ENCODE measurements at places on chromosomes 6 and 20.
A peak's percentile ranks its signal among the peaks of the same experiment; 100 is the strongest.

GRCh38 chr20:64079273-64080012 is at the start of gene RGS19:
RGS19 (minus strand) TSS chr20:64079518; CDS start chr20:64076886, 2,632 bp downstream.
- no peak for DNase-seq

GRCh38 chr6:19261642-19262041 is 575.5 kb upstream of the ID4 start:
- DNase-seq, result no peak

GRCh38 chr20:61531553-61532345 is 279.7 kb downstream of the CDH4 start:
- no peak for DNase-seq

GRCh38 chr6:101783287-101783686 is 389.8 kb downstream of the GRIK2 start:
- no peak for DNase-seq

DNA sequence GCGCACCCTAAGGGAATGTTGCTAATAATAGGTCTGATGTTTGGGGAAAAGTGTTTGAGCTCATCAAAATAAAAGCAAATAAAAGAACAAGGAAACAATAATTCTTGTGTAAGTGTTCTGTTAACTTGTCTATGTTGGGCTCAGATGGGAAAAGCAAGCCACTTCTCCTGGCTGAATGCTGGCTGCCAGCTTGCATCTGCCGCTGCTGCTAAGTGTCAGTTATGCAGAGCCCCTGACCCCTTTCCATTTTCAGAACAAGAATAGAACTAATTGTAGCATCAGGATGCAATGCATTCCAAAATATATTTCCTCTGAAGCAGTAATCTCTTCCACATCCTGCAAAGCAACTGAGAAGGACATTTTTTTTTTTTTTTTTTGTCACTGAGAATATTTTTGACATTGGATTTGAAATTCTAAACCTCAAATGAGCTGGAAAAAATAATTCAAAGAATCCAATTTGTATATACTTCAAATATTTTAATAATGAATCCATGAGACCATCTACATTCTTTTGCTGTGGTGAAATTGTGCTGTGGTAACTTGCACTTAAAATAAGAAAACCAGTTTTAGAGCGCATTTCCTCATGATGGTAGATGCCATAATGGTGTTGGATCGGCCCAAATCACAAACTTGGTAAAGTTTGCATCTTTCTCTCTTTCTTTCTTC is 43.9 kb upstream of the DEK start:
- no peak for DNase-seq

GRCh38 chr20:47785311-47785853 is at the start of gene SULF2:
SULF2 (minus strand) TSS chr20:47785481; CDS start chr20:47757363, 28,118 bp downstream.
- no peak for DNase-seq

- DNase-seq, result no peak
Observed at GRCh38 chr6:37259191-37259590, 1.2 kb upstream of the TMEM217 start.

DNA sequence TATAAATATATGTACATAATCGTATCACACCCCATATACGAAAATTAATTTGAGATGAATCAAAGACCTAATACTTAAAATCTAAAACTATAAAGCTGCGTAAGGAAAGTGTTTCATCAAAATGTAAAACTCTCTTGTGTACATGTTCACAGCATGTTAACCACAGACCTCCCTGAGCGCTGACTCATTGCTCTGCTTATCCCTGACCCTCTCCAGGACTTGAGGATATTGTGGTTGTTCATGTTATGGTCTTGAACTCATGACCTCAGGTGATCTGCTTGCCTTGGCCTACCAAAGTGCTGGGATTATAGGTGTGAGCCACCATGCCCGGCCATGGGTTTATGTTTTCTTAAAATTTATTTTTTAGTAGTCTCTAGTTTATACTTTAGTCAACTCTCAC is 14.2 kb downstream of the FAM83B start:
- DNase-seq, result no peak

- no peak for DNase-seq
Observed at GRCh38 chr6:390914-391558, 516 bp upstream of the IRF4 start.

DNA sequence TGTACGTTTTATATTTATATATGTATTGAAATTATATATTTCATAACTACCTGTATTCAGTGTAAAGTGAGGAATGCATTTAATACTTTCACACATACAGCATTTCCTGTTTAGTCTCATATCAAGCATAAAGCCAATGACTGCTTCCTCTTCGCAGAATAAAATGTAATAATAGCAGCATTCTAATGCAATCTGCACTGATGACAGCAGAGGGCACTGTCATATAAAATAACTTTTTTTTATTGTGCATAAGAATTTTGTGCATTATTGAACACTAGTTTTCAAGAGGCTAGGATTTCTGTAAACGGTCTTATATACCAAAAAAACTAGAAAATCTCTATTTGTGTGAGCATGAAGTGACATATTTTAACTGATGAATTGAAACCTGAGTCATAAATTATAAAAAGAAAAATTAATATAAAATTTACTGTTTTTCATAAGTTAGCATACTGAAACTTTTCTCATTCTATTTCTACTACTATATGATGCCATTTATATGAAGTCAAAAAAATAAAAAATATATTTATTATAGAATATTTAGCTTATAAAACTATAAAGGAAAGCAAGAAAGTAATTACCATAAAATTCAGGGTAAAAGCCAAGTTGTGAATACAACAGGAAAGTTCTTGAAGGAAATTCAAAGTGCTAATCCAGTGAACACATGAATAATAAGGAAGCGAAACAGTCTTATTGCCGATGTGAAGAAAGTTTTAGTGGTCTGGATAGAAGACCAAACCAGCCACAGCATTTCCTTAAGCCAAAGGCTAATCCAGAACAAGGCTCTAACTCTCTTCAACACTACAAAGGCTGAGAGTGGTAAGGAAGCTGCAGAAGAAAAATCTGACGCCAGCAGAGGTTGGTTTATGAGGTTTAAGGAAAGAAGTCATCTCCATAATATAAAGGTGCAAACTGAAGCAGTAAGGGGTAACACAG is 36.3 kb downstream of the RNF146 start:
- DNase-seq, result peak; percentile 33

DNA sequence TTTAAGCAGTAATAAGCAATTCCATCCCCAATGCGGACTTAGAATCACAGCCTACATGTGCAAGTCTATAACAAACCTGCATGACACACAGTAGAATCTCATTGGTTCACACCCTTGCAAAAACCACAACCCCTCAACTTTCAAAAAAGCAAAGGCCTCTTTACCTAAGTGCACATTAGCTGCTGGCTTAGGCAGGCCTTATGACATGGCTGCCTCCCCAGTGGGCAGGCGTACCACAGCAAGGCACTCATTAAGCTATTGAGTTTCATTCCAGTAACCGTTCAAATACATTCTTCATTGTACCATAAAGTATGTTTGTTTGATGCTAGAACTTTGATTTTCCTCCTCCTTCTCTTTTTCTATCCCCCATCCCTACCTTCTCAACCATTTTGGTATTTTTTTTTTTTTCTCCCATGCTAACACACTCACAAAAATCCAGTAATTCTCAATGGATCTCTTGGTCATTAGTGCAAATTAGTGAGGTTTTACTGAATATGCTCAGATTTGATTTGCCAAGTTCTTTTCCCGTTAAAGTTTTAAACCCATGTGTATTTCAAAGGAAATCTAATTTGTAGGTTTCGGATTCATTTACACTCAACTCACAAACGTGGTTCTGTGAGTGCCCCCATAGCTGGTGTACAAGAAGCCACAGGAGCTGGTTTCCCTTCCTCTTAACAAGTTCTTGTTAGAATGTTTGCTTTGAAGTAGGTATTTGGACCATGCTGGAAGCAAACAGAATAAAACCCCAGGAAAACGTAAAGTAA is 460.4 kb upstream of the RUNX2 start:
- no peak for DNase-seq

DNA sequence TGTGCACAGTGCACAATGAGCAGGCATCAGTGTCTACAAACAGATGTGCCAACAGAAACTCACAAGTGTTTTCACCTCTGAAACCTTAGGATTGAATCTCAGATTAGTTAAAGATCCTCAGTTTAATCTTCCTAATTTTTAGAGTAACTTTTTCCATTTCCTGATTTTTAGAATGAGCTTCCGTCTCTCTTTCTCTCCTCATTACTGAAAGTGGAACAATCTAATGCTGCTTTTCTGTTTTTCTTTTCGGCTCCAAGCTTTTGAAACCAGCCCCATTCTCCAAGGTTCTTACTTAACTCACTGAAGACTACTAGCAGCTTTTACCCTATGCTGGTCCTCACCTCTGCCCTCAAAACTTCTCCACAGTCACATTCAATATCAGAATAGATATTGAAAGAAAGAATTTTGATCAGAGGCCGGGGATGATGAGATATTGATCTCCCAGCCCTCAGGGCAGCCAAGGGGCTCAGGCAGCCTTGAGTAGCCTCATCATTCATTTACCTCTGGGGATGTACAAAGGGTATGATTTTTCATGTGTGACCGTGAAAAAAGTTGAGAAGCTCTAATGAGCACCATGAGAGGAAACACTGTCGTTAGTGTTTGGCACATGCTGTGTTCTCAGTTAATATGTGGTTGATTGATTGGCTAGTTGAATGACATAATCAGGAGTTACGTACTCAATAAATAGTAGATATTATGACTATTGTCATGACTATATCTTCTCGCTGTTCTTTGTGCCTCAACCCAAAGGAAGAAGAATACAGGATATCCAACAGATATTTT is 11.9 kb upstream of the STK38 start:
- no peak for DNase-seq

GRCh38 chr6:56510984-56511531 is 131.6 kb downstream of the DST start:
- DNase-seq, result no peak

DNA sequence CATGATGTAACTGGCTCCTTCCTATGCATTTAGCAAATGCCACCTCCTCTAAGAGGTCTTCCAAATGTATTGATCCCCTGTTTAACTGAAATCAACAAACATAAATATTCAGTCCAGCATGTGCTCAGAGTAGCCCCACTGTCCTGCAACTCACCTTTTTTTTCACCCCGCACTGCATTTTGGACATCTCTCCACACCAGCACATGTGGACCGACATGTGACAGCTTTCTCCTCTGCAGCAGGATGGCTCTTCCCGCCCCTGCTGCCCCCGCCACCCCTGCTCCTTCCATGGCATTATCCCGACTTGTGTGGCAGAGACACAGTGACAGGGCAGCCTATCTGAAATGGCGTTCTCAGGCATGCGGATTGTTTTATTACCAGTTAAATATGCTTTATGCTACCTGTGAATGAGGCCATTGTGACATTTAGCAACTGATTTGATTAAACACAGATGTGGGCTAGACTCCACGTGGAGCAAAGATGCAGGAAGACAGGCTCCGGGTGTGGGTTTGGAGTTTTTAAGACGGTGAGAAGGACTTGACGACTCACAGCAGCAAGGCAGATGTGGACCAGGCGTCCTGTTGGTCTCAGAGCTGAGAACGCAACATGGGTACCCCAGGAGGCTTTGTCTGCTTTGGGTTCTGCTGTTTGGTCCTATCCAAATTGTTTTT is 161.2 kb downstream of the EYA2 start:
- no peak for DNase-seq

- DNase-seq, result peak; percentile 76
Observed at GRCh38 chr6:27312146-27312949, at the start of gene POM121L2. POM121L2 (minus strand) TSS chr6:27312273; CDS start chr6:27312170, 103 bp downstream.

- no peak for DNase-seq
Observed at GRCh38 chr20:37845241-37845681, 57.7 kb upstream of the VSTM2L start.

Measured in Panc1 (cell line).